ENCODE measurements at places on chromosomes 3 and 15. TPM values are rescaled to one million over a fixed set of nuclear protein-coding genes. Genes with fewer than 3 reads are reported as not detected.

ITPKA gene
- 18.1 TPM for total RNA-seq

SCAP gene
- total RNA-seq: 73.6 TPM

MKRN2OS gene
- total RNA-seq: not detected

TUSC7 gene
- not detected for total RNA-seq
